Germinal center (tissue), 1 donor: ENCODE measurements at places on chromosomes 16 and 17.

DNA sequence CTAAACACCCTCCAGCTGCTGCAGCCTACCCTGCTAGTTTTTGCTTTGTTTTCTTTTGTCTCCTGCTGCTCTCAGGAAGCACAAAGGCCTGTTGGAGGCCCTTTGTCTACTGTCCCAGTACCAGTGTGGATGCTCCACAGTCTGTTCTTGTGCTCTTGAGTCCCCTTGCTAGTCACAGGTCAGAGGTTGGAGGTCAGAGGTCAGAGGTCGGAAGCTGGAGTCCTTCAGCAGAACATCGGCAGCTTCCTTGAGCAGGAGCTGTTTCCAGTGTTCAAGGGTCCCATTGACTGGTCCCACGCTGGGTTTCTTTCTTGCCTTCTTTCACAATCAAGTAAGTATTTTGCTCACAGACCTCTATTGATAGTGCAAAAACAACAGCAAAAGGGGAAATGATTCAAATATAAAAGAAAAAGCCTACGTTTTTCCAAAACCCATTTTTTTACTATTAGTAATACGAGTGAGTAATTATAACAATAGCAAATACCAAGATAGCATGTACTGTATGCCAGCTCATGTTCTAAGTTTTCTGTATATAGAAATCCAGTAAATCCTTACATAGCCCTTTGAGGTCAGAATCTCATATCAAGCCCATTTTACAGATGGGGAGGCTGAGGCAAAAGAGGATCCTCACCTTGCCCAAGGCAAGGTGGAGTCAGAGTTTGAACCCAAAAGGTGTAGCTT, 10.9 kb upstream of the IL34 start:
- DNase-seq = no peak

DNA sequence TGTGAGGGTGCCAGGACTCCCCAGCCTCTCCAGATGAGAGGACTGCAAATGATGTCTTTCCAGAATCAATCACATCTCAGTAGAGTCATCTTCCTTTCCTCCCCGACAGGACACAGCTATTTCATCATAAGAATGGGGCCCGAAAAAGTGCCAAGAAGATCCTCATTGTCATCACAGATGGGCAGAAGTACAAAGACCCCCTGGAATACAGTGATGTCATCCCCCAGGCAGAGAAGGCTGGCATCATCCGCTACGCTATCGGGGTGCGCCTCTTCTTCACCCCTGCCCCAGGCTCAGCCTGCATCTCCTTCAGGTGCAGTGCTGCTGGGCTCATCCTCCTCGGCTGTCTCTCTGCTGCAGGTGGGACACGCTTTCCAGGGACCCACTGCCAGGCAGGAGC, 14.3 kb downstream of the ITGAD start:
- DNase-seq = no peak

- DNase-seq = peak; percentile 88
Measured at GRCh38 chr16:81500833-81501521, 56.4 kb downstream of the CMIP start.

- DNase-seq = no peak
Measured at GRCh38 chr17:57599271-57600045, 145.6 kb downstream of the CCDC182 start.

GRCh38 chr16:85642762-85643358, 29.7 kb downstream of the GSE1 start:
- DNase-seq = no peak

- peak; percentile 22 for DNase-seq
Measured at GRCh38 chr17:50055055-50055425, 870 bp upstream of the ITGA3 start.

DNA sequence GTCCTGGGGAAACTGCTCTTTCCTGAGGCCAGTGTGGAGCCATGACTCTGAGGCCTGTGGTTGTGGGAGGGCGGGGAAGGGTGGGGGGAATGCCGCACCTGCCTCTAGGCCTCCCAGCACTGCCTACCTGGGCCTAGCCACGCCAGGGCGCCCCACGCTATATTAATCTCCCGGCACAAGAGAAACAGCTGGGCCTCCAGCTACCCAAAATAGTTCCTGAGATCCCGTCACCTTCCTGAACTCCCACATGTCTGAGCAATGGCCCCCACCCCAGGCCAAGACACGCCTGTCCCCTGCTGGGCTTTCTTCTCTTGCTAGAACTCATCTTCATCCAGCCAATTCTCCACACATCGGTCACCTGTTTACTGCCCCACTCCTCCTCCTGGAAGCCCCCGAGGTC, 13.0 kb upstream of the MTSS2 start:
- DNase-seq = no peak

- peak; percentile 53 for DNase-seq
Measured at GRCh38 chr17:39576187-39576586, 31.5 kb downstream of the NEUROD2 start.
